ENCODE measurements at places on chromosomes 6 and 20.

- DNase-seq, result no peak
Observed at GRCh38 chr6:82419132-82419581, 55.5 kb downstream of the TPBG start.

DNA sequence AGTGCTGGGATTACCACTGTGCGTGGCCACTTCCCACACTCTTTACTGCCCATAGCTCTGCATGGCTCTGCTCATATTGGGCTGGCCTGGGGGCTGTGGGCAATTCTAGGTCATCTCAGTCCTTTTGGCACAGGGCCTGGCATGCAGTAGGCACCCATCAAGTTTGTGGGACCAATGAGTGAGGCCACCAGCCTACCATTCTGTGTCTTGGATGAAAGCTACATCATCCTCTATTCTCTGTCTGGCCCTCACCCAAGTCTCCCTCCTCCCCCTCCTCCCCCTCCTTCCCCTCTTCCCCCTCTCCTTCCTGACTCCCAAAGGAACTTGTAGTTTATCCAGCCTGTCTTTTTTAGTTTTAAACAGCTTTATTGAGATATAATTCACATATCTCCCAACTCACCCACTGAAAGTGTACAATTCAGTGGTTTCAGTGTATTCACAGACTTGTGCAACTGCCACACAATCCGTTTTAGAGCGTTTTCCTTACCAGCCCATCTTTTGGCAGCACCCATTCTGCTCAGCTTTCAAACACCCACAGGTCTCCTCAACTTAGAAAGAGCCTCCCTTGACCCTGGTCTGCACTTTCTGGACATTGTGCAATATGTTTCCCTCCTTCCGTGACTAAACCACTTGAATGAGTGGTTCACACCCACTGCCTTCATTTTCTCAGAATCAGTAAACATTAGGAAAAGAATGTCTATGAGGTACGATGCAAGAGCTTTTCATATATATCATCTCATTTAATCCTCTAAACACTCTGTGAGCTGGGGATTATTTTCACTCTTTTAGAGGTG is 21.5 kb upstream of the MRPS18A start:
- DNase-seq, result no peak

DNA sequence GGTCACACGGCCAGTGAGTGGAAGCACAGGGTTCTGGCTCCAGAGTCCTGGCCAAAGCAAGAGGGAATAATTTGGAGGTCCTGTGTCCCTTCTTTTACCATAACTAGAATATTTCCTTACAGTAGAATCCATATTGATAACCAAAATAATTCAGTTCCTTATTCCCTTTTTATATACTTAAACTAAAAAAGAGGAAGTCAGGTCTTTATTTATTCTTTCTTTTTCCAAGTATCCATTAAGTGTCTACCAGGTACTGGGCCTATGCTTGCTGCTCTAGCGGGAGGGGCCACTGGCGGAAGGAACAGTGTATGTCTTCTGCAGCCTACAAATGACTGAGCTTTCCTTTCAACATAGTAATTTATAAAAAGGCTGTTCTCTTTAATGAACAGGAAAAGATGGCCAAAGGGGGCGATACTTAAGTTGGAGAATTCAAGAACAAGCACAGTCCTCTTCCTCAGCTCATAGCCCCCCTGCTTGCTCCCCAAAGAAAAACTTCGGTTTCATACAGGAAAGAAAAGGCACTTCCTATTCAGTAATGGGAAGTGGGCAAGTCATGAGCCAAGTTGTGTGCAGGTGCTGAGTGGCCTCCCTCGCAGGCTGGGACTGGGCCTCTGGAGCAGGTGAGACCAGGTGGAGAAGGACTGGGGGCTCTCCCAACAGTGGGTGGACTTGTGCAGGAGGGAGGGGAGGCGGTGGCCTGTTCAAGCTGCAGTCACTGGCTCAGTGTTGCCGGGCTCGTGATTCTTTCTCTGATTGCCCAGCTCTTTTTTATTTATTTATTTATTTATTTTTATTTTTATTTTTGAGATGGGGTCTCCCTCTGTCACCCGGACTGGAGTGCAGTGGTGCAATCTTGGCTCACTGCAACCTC is 110.9 kb downstream of the ARMC2 start:
- no peak for DNase-seq

DNA sequence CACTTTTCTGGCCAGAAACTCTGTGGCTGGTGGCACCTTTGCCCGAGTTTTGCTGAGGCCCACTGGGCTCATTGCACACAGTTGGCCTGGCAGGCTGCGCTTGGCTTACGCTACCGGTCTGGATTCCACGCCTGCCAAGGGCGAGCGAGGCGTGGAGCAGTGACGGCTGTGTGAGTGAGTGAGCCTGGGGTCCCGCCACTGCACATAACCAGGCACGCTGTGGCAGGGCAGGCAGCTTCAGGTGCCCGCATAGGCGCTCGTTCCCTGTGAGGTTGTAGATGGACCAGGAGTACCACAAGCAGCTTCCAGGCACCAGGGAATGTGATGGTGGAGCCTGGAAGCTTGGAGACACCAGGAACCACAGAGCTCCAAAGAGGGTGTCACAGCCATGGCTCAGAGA is 190.1 kb upstream of the DEFB112 start:
- DNase-seq, result no peak

- no peak for DNase-seq
Observed at GRCh38 chr6:136723780-136724179, 68.5 kb downstream of the MAP3K5 start.

- peak; percentile 98 for DNase-seq
Observed at GRCh38 chr20:53926428-53927028, 143.9 kb downstream of the BCAS1 start.

DNA sequence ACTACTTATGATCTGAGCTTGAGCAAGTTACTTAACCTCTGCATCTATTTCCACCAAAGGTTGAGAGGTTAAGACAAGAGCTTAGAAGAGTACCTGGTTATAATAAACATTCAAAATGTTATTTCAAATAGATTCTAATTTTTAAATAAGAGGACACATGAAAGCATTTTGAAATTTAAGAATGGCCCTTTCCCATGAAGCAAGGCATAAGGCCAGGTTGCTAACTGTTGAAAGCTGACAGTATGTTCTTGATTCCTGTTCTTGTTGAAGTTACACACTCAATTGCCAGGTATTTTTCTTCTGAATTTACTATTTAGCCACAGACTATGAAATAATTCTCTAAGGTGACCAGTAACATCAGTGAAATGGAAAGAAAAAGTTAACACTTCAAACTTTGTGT is 14.5 kb downstream of the C6orf62 start:
- DNase-seq, result no peak

DNA sequence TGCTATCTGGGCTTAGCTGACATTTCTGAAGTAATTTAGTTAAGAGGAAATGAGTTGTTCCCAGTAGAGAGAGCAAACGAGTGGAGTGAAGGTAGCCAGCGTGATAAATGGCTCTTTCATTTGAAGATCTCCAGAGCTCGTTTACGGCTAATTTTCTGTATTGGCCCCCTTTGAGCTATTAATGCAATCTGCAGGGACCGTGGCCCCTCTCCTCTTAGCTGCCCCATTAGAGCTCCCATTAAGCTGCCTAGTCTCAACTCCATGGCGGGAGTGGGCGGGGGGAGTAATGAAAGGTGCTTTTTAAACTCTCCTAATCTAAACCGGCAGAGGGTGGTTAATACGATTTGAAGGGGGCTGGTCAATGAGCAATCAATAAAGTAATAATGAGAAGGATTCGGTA is 12.5 kb downstream of the TFAP2B start:
- no peak for DNase-seq

DNA sequence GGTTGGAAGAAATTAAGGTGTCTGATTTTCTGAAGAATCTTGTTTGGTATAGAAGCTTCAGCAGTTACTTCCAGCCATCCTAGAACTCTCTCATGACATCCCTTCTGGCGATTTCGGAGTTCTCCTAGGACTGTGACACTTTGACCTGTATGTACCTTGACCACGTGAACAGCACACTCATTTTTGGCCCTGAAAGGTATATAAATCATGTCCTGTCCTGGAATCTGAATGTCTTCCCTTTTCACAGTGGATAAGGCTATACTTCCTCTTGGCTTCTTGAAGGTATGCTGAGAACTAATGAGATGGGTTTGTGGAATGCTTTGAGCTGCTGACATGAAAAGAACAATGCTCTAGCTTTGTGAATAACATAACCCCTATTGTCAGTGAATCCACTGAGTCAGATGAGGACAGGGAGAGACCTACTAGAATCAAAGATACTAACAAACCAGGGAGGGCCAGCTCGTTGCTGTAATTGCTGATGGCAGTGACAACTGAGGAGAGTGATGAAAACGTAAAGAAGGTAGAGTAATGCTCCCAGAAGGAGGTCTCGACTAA is 6.0 kb upstream of the ZDHHC14 start:
- no peak for DNase-seq

DNA sequence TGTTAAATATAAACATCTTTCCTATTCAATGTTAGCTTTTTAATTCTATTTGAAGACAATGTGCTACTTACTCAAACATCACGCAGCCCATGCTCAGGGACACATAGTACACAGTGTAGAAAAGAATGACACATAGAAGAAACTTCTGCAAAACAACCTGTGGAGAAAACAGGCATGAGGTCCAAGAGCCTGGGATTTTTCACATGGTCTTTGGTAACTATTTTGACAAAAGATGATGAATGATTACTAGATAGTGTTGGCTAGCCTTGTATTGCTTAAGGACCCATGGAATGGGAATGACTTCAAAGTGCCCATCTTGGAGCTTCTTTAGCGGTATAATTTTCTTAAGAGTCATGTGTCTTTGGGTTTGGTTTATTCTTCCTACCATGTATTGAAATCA is 15.4 kb downstream of the TMEM244 start:
- no peak for DNase-seq

GRCh38 chr6:125906158-125906998 is 50.2 kb upstream of the HINT3 start:
- peak; percentile 60 for DNase-seq

Data from lung microvascular endothelial cell (primary cell).